ENCODE measurements at places on chromosomes 5 and 9.
A peak's percentile ranks its signal among the peaks of the same experiment; 100 is the strongest.

- no peak for DNase-seq
Observed at GRCh38 chr5:14818931-14819790, 52.4 kb downstream of the ANKH start.

- DNase-seq: no peak
Observed at GRCh38 chr9:118652912-118653311, 716.3 kb downstream of the BRINP1 start.

- no peak for DNase-seq
Observed at GRCh38 chr9:92726348-92726747, 38.3 kb downstream of the BICD2 start.

- no peak for DNase-seq
Observed at GRCh38 chr5:144460600-144460999, 289.9 kb downstream of the KCTD16 start.

DNA sequence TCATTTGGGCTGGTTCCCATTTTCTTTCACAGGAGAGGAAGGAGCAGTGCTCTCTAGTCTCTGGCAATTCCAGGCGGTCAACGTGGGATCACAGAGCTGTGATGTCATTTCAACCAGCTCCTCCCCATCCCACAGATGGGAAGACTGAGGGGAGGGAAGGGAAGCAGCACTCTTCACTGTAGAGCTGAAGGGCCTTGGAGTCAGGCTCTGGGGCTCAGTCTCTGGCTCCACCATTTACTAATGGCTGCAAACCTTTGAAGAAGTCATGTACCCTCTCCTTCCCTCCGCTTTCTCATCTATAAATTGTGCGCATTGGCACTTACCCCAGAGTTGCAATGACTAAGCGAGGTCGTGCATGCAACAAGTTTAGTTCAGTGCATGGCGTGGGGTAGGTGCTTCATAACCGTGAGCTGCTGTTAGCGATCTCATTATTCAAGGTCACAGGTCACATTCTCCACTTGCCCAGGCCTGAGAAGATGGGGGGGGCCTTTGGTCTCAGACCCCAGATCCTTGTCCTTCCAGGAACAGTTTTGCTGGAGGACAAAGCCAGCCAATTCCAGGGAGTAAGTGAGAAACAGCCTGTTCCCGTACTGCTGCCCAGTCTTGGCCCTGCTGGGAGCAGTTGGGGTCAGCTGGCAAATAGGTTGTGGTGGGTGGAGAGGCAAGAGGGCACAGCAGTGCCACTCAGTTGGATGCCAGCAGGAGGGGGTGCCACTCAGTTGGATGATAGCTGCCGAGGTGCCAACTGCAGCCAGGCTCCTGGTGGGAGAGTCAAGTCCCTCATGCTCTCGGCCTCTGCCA, 136.7 kb downstream of the RGS3 start:
- DNase-seq: peak; percentile 57

DNA sequence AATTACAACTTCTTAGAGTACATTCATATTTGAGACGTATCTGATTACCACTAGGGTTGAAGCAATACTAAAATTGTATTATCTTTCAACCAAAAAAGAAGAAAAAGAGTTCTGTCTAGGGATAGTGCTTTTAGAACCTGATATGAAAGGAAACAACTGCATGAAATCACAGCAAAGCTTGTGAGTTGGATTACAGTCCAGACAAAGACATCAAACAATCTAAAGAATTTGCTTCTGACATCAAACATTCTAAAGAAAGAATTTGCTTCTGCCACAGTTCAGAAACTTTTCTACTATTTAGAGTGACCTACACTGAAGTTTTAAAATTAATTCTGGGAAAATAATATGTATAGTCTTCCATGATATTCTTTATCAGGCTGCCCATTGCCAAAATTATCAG, 1141.1 kb upstream of the ACO1 start:
- DNase-seq: no peak

GRCh38 chr9:6552033-6552432, 93.5 kb downstream of the GLDC start:
- peak; percentile 62 for DNase-seq

DNA sequence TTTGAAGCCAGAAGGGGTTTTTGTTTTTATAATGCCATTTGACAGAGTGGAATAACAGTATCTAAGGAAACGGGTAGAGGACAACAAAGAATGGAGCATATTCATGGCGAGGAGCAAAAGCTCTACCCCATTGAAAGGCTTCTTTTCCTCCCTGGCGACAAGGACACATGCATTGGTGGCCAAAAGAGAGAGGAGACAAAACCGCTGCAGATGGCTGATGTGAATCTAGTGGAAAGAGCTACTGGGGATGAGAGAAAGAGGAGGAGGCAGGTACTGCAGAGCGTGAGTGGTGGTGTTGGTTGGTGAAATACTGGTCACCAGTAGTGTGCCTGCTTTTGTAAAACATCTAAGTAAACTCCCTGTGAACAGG, 491 bp downstream of the APC start:
- peak; percentile 11 for DNase-seq

DNA sequence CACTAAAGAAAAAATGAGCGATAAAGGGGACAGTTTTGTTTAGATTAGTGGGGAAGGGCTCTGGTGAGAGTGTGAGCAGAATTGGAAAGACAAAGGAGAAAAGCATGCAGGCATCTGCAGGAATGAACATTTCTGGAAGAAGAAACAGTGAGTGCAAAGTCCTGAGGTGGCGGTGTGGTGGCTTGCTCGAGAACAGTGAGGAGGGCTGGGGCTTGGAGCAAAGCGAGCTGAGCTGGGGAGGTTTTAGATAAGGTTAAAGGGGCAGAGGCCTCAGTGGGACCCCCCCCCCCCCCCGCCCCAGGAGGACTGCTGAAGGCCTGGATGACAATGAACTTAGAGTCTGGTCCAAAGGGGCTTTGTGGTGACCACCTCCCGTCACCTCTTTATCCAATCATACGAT, 202.7 kb upstream of the MVB12B start:
- DNase-seq: no peak

GRCh38 chr5:125160787-125161502, 414.5 kb upstream of the ZNF608 start:
- DNase-seq: peak; percentile 29

DNA sequence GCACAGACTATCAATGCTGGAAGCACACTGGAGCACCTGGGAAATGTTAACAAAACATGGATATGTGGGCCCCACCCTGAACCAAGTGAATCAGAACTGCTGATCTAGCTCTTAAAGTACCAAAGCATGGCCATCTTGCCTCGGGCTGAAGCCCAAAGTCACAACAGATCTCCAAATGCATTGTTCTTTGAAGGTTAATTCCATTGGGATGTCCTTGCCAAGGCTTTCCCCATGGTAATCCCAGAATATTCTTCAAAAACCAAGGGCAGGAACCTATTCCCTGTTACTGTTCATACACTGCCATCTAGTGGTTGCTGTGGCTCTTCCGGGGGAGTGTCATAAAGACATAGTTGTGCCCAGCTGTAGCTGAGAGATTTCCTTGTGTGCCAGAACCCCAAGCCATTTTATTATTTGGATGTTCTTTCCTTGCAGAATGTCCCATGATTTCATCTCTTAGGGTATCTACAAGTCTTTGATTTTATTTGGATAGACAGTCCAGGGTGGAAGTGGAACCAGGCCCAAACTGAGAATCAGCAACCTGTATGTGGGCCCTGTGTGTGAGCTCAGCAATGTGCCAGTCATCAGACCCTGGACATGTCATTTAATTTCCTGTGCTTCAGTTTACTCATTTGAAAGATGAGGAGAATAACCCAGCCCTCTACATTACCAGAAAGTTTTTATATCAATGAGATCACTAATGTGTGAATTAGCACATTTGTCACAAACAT, 290.0 kb downstream of the ACTL7B start:
- peak; percentile 92 for DNase-seq

GRCh38 chr5:125835293-125836172, 587.7 kb upstream of the GRAMD2B start:
- DNase-seq: peak; percentile 61

DNA sequence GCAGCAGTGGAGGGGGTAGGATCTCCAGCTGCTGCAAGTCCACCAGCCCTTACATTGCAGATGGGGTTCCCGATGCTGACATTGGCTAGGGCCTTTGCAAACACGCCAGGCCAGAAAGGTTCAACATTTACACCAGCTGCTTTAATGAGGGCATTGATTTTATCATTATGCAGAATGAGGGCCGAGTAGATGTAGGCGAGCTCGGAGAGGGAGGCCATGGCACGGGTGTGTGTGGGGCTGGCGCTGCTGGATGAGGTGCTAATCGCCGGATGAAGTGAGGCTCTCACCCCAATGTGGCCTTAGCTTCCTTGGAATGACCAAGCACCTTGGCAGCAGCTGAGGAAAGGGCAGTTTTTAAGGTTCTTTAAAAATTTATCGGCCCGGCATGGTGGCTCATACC, 27.4 kb downstream of the PHAX start:
- DNase-seq: no peak

GRCh38 chr9:35232867-35233544, 71.2 kb downstream of the UNC13B start:
- no peak for DNase-seq

- no peak for DNase-seq
Observed at GRCh38 chr5:141597394-141597793, 21.4 kb downstream of the DIAPH1 start.

- peak; percentile 37 for DNase-seq
Observed at GRCh38 chr5:10222326-10222725, 27.4 kb downstream of the ATPSCKMT start.

DNA sequence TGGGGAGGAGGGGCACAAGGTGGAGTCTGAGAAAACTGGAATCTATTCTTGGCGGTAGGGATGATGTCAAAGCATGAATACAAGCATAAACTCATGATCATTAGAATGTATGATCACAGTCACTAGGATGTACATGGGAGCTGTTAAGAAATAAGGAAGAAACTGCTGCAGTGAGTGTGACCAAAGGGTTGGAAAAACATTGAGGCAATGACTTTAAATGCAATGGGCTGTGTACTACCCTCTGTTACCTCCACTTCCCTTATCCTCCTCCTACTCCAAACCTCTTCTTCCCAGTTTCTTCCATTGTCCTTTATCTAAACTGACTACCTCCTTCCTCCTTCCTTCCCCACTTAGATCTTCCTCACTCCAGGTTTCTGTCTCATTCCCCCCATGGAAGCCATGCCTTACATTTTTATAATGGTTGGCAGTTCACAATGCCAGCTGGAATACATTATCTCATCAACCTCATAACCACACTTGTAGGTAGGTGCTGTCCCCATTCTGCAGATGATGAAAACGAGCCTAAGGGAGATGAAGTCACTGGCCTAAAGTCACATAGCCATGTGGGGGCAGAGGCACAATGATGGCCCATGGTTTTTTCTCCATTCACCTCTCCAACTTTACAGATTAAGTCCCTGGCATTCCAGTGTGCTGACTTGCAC, 21.9 kb upstream of the TNFSF15 start:
- DNase-seq: no peak

GRCh38 chr5:147690595-147690994, 91.9 kb downstream of the JAKMIP2 start:
- no peak for DNase-seq

GRCh38 chr9:93129691-93130500, 4.2 kb downstream of the NINJ1 start:
- DNase-seq: no peak

DNA sequence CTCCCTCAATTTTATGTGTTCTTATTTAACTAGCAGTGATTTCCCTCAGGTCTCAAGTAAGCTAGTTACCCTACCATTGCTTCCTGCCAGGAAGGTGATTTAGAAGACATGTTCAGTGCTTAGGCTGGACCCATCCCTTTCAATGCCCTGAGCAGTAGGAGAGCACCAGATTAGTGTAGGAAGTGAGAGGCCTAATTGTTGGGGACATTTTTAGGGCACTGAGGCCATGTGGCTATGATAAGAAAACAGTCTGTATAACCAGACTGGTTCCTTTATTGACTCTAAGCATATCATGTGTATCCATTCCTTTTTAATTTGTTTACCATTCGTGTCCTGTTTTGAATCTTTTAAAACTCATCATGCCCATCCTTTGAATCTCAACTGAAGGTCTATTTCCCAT, 312.3 kb upstream of the PRR16 start:
- DNase-seq: no peak

DNA sequence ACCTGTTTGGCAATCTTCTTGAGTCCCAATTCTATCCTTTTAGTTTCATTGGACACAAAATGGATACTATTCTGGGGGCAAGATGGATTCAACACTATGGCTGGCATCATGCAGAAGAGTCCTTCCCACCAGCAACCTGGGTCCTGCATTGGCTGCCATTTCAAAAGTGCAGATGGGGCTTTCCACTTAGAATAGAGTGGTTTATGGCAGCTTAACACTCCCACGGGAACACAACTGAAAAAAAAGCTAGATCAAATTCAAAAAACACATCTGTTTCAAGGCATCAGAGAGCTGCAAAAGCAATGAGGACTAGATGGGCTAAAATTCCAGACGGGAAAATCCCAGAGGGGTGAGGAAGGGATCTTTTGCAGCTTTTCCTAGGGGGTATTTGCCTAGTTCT, 11.2 kb upstream of the HMHB1 start:
- DNase-seq: no peak

DNA sequence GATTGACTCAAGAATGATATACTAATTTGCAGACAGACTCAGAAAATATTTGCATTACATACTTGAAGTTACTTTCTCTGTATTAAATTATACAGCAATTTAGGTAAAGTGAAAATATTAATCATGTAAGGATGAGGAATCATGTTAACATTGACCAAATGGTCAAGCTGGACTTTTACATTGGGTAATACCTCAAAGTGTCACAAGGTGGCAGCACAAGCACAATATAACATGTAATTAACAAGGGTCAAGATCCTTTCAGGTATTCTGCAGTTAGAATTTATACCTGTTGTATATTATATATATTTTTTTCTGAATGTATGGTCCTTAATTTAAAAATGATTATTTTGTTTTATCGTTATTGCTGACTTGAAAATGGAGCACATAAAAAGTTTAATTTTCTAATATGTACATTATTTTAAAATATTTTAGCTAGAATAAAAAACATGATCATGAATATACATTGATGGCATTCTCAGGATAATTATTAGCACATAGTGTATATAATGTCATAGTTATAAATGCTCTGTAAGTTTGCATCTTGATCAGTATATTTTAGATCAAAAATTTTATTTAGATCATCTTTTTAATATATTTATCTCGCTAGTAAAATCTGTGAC, 8.6 kb downstream of the HAPLN1 start:
- DNase-seq: peak; percentile 71

DNA sequence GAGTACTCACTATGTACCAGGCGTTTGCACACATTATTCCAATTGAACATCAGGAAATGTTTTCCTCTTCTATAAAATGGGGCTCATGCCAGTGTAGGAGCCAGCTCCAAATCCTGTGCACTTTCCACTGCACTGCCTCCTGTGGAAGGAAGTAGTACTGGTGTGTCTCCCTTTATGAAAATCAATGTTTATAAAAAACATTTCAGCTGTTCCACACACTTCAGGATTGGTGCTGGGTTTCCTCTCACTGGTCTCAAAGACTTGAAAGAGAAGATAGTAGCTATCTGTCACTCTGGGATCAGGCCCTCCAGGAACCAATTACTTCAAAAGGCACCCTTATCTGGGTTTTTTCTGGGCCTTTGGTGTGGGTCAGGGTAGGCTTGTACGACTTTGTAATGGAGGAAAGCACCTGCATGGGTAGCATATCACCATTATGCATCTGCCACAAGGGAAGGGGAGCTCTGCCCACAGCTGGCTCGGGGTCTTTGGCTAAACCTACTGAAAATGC, 32.5 kb downstream of the RAB14 start:
- no peak for DNase-seq

GRCh38 chr5:37198061-37198460, 51.1 kb downstream of the CPLANE1 start:
- DNase-seq: no peak
